Activated T-cell treated with anti-CD3 and anti-CD28 coated beads, Interleukin-2, amount 50 U/mL, for 48 hours (primary cell): ENCODE measurements at places on chromosomes 5 and 9.

DNA sequence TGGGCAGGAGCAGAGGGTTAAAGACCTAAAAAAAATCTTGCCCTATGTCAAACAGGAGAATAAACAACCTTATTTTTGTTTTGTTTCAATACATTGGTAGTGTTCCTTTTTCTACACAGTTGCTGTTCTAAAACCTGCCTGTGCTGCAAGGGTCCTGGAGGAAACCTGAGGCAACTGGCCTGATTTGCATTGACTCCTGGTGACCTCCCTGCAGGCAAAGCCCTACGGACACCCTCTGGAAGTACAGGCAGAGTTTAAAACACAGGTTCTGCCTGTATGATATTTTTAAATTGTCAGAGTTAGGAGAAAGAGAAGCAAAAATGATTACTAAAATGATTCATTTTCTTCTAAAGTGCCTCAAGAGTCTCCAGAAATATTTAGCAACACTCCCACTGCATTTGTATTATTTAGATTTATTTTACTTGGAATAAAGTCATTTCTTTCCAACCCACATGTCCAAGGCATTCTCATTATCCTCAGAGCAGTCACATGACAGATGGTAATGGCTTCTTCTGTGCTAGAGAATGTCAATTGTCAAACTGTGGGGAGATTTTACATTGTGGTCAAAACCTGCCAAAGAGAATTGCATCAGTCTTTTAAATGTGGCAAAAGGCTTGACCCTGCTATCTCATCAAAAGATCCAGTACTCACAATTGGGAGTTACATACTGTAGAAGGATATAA, 559.6 kb downstream of the CETN3 start:
- DNase-seq: no peak

GRCh38 chr5:97006454-97007060, 70.7 kb downstream of the LNPEP start:
- DNase-seq: no peak

DNA sequence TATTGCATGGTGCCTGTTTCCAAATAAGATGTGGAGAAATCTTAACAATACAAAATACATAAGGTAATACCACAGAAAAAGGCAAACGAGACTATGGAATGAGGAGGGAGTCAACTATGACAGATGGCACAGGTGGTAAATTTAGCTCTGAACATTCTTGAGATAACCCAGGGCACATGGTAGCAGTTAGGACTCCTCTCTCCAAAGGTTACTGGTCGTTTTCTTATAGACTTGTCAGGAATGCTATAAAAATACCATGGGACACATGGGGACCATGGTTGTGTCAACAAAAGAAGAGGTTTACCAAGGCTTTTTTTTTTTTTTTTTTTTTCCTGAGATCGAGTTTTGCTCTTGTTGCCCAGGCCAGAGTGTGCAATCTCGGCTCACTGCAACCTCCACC, 209.4 kb upstream of the RFX3 start:
- DNase-seq: no peak

DNA sequence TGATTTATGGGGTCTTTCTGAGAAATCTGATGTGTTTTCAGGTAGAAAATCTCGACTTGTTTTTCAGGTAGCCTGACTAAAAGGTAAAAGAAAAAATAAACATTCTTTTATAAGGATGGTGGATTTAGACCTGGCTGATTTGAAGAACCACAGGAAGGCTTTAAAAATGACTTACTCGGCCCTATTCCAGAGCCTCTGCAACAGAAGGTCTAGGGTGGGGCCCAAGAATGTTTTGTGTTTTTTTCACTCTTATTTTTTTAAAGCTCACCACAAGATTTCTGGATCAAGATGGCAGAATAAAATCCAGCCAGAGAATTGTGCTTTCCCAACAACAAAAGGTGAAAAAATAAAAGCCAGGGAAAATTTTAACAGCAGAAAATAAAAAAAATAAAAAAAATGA, 59.1 kb downstream of the FNBP1 start:
- no peak for DNase-seq

- DNase-seq: no peak
Observed at GRCh38 chr5:115842952-115843351, 1.2 kb downstream of the AP3S1 start.

DNA sequence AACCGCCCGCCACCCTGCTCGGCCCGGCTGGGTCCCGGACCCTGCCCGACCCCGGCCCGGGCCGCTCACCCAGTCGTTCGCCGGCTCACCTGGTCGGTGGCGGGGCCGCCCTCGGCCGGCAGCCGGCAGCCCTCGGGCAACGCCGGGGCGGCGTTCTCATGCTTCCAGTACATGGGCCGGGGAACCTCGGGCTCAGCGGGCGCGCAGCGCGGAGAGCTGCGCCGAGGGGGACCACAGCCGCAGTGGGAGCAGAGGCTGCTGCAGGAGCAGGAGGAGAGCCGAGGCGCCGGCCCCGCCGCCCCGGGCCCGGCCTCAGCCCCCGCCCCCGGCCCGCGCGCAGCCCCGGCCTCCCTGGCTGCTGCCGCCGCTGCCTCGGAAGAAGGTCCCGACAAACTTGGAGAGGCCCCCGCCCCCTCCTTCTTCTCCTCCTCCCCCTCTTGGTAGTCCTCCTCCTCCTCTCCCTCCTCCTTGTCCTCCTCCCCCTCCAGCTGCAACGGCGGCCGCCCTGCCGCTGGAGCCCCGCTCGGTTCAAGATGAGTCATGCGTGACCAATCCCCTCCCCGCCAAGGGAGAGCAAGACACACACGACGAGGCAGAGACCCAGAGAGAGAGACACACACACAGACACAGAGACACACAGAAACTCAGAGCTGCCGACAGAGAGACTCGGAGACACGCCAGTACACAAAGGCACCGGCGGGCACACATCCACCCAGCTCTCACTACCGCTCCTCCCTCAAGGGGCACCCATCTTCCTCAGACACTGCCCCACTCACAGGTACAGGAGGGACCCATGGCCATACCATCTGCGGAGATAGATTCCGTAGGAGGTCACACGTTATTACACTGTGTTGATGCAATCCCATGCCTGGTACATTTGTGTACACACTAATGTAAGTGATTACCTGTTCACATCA, at the start of gene LHX6:
LHX6 (minus strand) TSS at position 390 of the 917 bp plus-strand sequence; CDS start at position 173, 217 bp downstream.
- DNase-seq: no peak
